ENCODE measurements at places on chromosomes 3 and 15.

DNA sequence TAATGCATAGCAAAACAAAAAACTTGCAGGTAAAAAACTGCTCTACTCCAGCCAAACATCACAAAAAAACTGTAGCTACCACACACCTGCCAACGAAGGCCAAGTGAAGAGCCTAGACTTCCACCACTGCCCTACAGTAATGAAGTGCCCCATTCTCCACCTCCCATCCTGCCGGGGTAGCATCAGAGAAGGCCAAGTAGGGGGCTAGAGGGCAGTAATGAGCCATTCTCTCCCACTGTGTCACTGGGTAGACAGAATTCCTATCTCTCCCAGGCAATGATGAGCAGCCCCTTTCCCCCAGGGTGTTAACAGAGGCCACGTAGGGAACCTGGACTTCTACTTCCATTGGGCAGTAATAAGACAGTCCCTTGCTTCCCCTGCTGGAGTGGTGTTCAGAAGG lies 9.5 kb downstream of the SEC22C start:
- ATAC-seq: no peak

DNA sequence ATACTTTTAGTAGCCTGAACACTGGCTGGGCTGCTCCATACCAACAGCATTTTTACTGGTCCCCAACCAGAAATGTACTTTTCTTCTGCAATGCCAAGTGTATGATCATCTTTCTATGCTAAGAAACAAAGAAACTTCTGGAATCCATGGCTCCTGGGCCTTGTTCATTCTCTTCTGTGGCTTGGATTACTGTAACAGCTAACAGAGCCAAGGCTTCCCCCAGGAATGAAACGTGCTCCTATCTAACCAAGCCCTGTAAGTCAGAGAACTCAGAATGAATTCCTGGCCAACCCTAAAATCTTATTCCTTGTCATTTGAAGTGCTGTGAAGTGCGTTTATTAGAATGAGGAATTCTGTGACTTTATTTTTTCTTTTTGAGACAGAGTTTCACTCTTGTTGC lies 102.9 kb upstream of the RAD18 start:
- no peak for ATAC-seq

- no peak for ATAC-seq
Observed at GRCh38 chr3:126836220-126836860, 132.3 kb downstream of the CHCHD6 start.

DNA sequence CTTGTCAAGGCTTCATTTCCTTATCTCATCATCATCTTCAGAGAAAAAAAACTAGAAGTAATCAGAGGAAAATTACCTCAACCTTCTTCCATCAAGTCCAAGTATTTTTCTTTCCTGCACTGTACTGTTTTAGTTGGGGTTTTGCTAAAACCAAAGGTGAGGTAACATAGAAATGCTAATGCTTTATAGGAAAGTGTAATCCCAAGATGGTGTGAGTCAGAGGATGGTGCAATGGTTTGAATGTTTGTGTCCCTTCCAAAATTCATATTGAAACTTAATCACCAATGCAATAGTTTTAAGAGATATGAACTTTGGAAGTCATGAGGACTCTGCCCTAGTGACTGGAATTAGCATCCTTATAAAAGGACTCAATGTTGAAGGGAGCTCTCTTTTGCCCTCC lies 79.5 kb downstream of the KBTBD8 start:
- ATAC-seq: no peak

- no peak for ATAC-seq
Observed at GRCh38 chr3:176964661-176965060, 232.6 kb downstream of the TBL1XR1 start.

Measured in gastroesophageal sphincter (tissue), 4 donors.